Activated CD4-positive, alpha-beta memory T cell treated with anti-CD3 and anti-CD28 coated beads, Interleukin-2, amount 10 ng/mL, durations not matched to agents 7 days and 5 days (primary cell): ENCODE measurements at places on chromosomes 7 and 10. TPM values are rescaled to one million over a fixed set of nuclear protein-coding genes. Genes with fewer than 3 reads are reported as not detected.

The STAM gene
- 39.8 TPM for total RNA-seq

The AKR1D1 gene
- total RNA-seq: not detected

The SLC26A5 gene
- not detected for total RNA-seq

The ATXN7L1 gene
- total RNA-seq: 28.1 TPM

The CYP3A4 gene
- not detected for total RNA-seq

The EXOC4 gene
- total RNA-seq: 71.1 TPM

The CFAP69 gene
- total RNA-seq: not detected

The SFMBT2 gene
- total RNA-seq: 25.8 TPM

The GSTO2 gene
- 1.8 TPM for total RNA-seq

The MCM7 gene
- total RNA-seq: 273 TPM

DNA sequence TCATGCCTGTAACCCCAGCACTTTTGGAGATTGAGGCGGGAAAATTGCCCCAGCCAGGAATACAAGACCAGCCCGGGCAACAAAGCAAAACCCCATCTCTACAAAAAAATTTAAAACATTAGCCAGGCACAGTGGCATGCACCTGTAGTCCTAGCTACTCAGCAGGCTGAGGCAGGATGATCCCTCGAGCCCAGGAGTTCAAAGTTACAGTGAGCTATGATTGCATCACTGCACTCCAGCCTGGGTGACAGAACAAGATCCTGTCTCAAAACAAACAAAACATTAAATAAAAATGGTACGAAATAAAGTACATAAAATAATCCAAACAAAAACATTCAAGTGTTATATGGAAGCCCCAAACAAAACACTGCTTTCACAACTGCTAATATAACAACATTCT is 125.0 kb downstream of the SNX13 start:
- no peak for DNase-seq

DNA sequence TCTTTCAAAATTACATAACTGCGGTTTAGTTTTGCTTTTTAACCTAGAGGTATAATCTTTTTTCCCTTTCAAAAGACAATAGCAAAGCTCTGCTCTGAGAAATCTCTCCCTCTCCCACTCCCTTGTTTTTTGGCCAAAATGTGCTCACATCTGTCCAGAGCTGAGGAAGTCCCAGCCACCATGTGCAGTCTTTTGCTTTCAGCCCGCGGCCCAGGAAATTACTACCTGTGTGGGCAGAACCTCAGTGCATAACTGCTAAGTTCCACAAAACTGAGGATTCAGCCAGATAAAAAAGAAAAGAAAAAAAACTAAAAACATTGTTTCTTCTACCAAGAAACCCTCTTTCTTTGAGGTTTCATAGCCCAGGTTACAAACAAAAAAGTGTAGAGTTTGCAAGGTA is 115.0 kb upstream of the HGF start:
- DNase-seq: no peak

DNA sequence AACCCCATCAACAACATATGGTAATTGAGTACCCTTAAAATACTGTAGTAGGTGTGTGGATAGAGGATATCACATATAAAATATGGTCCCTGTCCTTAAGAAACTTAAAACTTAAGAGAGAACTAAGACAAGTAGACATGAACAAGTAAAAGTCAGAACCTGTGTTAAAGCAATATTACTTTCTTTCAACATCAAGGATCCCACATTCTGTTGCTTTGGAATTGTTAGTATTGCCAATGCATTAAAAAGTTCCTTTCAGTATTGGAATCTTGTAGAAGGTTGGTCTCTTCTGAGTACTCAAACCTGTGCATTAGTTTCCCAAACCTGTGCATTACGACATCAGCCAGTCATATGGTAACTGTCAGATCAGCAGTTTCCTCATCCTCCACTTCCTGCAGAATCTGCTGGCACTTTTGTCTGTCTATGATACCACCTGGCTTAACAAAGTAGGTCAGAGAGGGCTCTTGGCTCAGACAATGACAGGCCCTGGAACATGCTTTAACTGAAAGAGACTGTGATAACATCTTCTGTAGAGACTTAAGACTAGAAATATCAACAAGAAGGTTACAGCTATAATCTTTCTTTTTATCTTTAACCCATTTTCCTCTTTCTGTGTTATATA is 56.5 kb downstream of the CCDC71L start:
- DNase-seq: peak; percentile 54

DNA sequence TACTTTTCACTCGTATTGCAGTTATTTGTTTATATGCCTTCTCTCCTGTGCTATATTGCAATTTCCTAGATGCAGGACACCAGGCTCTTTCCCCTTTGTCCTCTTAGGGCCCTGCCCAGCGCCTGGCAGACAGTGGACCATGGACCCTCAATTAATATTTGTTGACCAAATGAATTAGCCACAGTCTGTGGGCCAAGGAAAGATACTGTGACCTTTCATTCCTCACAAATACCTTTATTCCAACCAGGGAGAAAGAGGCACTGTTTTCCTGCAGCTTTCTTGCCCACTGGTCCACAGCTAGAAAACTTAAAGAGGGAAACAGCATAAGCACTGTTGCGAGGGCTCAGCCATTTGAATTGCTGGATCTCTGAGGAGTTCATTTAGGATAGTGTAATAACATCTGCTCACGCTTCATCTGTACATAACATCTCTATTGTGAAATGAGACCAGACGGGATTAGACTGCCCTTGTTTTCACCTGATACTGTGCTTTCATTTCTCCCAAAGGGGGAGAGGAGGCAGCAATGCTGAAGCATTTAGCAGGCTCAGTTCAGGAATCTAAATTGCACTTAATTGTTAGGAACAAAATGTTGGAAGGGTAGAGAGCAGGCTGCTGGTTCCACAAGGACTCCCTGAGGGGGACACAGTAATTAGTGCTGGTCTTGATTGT is 46.7 kb downstream of the TNS3 start:
- DNase-seq: no peak

DNA sequence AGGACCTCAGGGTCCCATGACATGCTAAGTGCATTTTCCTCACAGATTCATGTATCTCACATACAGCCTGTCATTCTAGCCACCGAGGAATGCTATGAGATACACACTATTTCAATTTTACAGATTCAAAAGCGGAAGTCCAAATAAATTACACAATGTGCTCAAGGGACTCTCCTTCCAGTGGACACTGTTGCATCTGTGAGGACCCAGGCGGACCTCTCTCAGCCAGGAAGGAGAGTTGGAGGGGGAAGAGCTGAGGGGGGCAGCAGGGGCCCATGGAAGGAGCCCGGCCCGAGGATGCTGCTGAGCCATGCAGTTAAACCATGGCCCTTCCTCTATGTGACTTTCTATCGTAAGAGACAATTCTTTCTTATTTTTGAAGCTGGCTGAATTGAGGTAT is 93.6 kb downstream of the VOPP1 start:
- peak; percentile 4 for DNase-seq

GRCh38 chr7:134645478-134645877 is 1.2 kb upstream of the BPGM start:
- DNase-seq: no peak

DNA sequence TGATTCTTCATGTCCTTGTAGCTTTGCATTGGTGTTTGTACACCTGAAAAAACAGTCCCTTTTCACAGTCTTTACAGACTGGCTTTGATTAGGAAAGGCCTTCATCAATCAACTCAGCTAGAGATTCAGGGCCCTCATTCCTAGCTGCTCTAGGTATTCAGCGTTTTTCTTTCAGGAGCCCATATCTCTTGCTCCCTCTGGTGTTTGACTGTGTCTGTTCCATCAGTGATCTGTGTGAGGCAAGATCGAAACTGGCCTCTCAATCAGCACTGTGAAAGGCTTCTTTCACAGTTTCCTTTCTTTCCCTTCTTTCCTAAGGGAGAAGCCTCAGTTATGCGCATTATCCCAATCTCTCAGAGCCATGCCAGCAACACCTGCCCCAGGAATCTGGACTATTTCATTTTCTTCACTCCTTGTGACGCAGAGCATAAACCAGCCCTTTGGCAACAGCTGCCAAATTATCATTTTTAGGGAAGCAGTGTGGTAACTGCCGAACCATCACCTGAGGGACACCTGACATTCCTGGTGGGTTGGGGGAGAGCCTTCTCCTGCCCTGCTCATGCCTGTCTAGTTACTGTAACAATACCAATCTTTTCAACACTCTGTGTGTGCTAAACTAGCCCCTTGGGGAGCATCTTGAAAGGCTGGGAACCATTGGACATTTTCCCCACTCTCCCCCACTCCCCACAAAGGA is 75.7 kb upstream of the CCDC71L start:
- peak; percentile 46 for DNase-seq

- no peak for DNase-seq
Observed at GRCh38 chr10:2081501-2081900, 344.2 kb upstream of the ADARB2 start.

- DNase-seq: peak; percentile 31
Observed at GRCh38 chr7:149772956-149773434, 393 bp downstream of the ZNF467 start.

DNA sequence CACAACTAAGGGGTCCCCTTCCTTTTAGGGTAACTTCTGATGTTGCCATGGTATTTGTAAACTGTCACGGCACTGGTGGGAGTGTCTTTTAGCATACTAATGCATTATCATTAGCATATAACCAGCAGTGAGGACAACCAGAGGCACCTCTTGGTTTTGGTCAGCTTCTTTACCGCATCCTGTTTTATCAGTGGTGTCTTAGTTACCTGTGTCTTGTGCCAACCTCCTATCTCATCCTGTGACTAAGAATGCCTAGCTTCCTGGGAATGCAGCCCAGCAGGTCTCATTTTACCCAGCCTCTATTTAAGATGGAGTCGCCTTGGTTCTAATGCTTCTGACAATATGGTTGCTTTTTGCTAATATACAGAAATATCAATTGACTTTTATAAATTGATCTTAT is 54.9 kb downstream of the AHCYL2 start:
- DNase-seq: no peak

GRCh38 chr10:97740613-97741012 is 3.7 kb downstream of the ZFYVE27 start:
- no peak for DNase-seq

DNA sequence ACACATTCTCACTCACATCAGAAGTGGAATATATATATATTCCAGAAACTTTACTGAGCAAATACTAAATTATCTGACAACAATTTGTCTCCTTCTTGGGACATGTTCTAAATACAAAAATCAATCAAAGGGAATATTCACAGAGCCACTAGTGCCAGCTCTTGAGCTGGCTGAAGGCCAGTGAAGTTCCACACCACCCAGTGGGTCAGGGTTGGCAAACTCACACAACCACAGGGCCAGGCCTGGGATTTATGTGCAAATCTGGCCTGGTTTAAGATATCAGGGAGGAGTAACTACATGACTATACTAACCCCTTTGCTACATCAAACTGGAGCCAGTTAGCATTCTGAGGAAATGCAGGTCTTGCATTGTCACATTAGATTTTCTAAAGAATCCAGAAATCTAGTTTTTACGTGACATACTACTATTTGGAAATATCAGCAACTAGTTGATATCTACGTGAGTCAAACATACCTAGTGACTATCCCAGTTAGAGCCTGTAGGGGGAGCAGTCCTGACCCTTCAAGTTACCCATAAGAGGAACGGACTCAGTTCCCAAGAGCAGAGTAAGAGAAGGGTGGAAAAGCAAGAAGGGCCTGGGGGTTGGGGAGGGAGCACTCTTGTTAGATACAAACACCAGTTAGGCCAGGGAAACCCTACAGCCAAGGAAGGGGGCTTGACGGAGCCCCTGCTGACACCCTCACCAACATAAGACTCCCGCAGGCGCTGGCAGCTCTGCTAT is 600.4 kb downstream of the KCNMA1 start:
- no peak for DNase-seq

DNA sequence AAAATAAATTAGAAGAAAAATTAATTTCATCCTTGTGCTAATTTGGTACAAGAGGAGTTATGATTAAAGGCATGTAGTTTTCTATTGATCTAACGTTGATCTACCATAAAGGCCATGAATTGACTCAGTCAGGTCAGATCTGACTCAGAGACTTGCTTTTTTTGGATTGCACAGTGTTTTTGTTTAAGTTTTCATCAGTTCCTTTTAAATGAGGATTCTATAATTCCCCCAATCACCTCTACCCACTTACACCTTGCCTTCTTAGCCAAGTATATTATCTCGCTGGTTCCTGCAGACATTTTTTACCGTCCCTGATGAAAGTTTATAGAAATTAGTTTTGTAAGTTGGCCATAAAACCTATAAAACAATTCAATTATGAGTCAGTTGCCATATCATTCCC is 132.4 kb upstream of the PALS2 start:
- no peak for DNase-seq

- no peak for DNase-seq
Observed at GRCh38 chr10:119805702-119806230, 66.9 kb downstream of the MCMBP start.
